Adrenal gland (tissue), 19 donors: ENCODE measurements at places on chromosomes 2 and 18. TPM values are rescaled to one million over a fixed set of nuclear protein-coding genes. Genes with fewer than 3 reads are reported as not detected.

DNA sequence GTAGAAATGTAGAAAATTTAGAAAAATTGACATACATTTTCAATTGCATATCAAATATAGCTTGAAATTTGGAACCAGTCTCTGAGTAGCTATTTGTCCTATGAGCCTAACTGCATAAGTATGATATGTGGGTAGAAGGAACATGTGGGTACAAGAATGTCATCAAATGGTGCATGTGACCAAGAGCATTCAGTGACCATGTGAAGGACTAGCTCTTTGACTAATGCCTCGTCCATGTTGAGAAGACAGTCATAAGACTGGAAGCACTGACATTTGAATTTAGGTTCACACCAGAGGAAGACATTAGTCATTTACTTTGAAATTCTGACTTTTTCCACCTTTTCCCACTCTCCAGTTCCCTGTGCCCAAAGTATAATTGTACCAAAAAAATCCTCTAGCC, 12.6 kb downstream of the MRPL44 start:
- no peak for DNase-seq

DNA sequence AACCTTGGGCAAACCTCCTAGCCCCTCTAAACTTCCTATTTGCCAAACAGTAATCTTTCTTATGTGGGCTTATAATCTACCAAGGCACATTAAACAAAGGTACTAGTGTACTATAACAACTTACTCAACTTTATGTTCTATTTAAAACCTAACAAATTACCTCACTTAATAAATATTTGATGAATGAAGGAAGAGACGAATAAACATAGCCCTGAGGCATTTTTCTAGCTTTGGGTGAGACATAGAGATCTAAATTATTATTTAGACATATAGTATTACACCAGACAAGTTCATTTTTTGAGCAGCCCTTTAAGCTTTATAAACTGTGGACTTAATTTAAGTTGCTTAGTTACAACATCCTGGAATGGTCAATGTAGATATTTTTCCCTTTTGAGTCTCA, 104.6 kb downstream of the UNC80 start:
- no peak for DNase-seq

- no peak for DNase-seq
Measured at GRCh38 chr2:100021791-100022340, 120.5 kb downstream of the AFF3 start.

PAIP2B gene
- 2.1 TPM for polyA plus RNA-seq

- DNase-seq: no peak
Measured at GRCh38 chr2:219560037-219560892, 11.1 kb downstream of the OBSL1 start.

DNA sequence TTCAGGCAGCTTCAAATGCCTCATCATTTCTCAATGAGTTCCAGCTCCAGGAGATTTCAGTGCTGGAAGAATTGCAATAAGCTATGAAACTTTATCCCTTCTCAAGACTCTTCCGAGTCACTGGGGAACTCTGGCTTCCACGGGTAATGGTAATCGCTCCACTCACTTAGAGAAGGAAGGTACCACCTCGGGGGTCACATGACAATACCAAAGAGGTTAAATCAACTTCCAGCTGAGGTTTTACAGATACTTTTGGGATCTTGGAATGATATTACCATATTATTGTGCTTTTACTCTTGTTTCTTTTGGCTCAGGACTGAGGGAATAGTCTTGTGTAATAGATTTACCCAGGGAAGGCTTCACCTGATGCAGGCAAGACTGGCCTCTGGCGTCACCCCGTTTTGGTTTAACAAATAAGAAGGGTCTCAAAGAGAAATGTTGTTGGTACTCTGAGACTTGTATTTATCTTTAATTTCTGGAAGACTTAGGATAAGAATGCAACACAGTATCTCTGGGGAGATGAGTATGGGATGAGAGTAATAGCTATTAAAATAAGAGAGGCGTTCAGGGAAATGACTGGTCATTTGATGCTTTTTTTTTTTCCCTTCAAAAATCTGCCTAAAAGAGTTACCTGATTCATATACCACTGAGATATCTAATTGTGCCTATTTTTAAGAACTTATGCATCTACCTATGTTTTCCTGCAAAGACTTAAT, 316.9 kb upstream of the ZEB2 start:
- DNase-seq: no peak

GRCh38 chr2:205811387-205811786, 129.1 kb downstream of the NRP2 start:
- no peak for DNase-seq

- DNase-seq: no peak
Measured at GRCh38 chr2:108634576-108635160, 84.6 kb upstream of the RANBP2 start.

DNA sequence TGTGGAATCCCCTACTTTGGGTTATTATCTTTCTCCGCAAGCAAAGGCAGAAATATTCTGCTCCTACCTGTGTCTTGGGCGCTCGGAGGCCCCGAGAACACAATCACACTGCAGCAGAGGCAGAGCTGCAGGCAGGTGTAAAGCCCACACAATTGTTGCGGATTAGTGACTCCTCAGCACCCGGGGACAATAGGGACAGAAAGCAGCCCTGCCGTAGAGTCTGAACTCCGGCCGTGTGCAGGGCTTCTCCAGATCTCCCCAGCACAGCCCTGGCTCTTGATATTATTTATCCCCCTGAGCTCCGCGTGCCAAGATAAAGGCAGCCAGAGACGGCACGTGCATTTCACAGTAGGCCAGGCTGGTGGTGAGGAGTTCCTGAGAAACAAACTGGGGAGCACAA, 229.2 kb downstream of the EN1 start:
- DNase-seq: no peak

DNA sequence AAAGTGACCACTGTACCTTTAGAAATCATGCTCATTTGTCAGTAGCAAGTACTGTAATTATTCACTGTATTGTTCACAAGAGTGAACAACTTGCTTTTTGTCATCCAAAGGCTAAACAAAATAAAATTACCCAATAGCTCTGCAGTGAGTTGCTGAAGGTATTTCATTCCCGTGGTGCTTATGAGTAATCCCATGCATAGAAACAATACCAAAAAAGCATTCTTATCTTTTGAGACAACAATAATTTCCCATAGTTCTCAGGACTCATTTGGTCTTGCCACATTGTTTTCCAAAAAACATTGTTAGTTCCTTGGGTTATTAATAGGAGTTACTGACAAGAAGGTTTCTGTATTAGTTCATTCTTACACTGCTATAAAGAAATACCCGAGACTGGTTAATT, 503.2 kb upstream of the FAM98A start:
- no peak for DNase-seq

- no peak for DNase-seq
Measured at GRCh38 chr2:54579682-54580620, 123.8 kb downstream of the SPTBN1 start.

GRCh38 chr18:48352051-48352755, 57.0 kb downstream of the ZBTB7C start:
- no peak for DNase-seq
